ENCODE measurements at places on chromosomes 2 and 18.

- H3K4me1 ChIP-seq, result no peaks in the 10 kb centered on the region
- DNase-seq, result no peak
- no peak overlapping the region for H3K4me3 ChIP-seq
- H3K27ac ChIP-seq, result no peak overlapping the region
- no peaks in the 10 kb centered on the region for H3K36me3 ChIP-seq
Observed at GRCh38 chr2:100944617-100945432, 57.3 kb upstream of the RPL31 start.

- H3K4me1 ChIP-seq, result no peaks in the 10 kb centered on the region
- no peak overlapping the region for H3K27ac ChIP-seq
- DNase-seq, result no peak
- no peaks in the 10 kb centered on the region for H3K27me3 ChIP-seq
- H3K36me3 ChIP-seq, result no peaks in the 10 kb centered on the region
- no peak overlapping the region for H3K4me3 ChIP-seq
Observed at GRCh38 chr2:165401285-165401852, 68.1 kb upstream of the CSRNP3 start.

DNA sequence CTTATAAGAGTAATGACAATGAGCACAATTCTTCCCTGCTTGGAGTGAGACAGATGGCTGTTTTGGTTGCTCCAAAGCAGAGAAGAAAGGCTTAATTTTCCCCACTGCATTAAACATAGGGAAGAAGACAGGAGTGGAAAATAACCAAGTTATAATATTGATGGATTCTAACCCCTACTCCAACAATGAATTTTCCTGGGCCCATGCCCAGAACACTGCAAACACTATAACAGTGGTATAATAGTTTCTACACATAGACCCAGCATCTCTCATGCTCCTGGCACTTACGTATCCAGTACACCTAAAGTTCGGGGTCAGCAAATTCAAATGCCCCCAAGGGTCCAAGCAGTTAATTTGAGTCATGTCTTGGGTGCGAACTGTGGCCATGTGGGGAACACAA is 613.4 kb downstream of the PLCL1 start:
- H3K27me3 ChIP-seq, result no peaks in the 10 kb centered on the region
- no peaks in the 10 kb centered on the region for H3K36me3 ChIP-seq
- DNase-seq, result no peak
- H3K4me3 ChIP-seq, result no peak overlapping the region
- H3K4me1 ChIP-seq, result no peaks in the 10 kb centered on the region

GRCh38 chr2:105907184-105907583 is 162.5 kb downstream of the NCK2 start:
- DNase-seq, result no peak
- no peak overlapping the region for H3K4me3 ChIP-seq
- H3K36me3 ChIP-seq, result no peaks in the 10 kb centered on the region

- H3K27me3 ChIP-seq, result no peaks in the 10 kb centered on the region
- DNase-seq, result no peak
Observed at GRCh38 chr2:205405752-205406151, 276.5 kb upstream of the NRP2 start.

DNA sequence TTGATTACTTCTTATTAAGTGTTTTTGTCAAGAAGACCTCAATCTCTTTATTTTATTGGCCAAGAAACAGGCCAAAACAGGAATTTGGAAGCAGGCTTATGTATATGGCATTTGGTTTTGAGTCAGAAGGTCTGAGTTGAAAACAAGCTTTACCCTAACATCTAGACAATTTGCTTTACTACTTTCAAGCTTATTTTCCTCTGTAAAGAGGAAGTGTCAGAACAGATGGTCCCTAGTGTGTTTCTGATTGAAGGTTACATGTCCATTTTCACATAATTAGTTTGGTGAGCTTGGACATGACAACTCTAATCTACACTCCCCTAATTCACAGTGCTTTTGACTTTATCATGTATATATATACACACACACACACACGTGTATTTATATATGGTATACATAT is 19.8 kb upstream of the MAP4K4 start:
- no peak for DNase-seq
- no peak overlapping the region for H3K4me3 ChIP-seq
- no peak overlapping the region for H3K27ac ChIP-seq
- no peaks in the 10 kb centered on the region for H3K36me3 ChIP-seq
- H3K4me1 ChIP-seq, result no peaks in the 10 kb centered on the region
- no peaks in the 10 kb centered on the region for H3K27me3 ChIP-seq

- H3K4me1 ChIP-seq, result no peaks in the 10 kb centered on the region
- H3K36me3 ChIP-seq, result peaks cover 31% of the 10 kb centered on the region
- DNase-seq, result no peak
- no peak overlapping the region for H3K27ac ChIP-seq
- H3K27me3 ChIP-seq, result no peaks in the 10 kb centered on the region
- H3K4me3 ChIP-seq, result no peak overlapping the region
Observed at GRCh38 chr18:57025540-57025939, 121.3 kb upstream of the BOD1L2 start.

DNA sequence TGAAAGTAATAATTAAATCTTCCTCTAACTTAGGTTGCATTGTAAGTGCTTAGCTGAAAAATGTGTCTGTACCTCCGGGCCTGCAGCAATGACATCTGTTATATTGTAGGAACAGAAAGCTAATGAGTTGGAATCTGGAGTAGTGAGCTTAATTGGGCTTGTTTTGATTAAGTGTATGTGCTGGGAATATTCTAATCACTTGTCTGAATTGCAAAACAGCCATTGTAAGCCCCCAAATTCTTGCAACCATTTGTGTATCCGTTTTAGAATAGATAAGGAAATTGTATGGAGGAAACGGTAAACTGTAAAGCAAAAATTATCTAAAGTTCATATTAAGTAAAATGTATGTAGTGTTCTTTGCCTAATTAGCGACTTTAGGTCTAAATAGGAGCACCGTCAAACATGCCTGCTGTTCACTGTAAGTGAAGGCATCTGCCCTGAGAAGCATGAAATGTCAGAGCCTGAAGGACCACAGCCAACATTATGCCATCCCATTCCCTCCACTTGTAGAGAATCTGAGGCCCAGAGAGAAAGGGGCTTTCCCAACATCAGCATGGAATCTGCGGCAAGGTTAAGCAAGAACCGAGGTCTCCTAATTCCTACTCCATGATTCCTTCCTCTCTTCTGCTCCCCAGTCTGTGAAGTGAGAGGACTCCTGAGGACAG is 466.4 kb downstream of the TDRD15 start:
- no peaks in the 10 kb centered on the region for H3K27me3 ChIP-seq
- DNase-seq, result no peak
- H3K36me3 ChIP-seq, result no peaks in the 10 kb centered on the region
- no peak overlapping the region for H3K4me3 ChIP-seq
- no peak overlapping the region for H3K27ac ChIP-seq

- no peaks in the 10 kb centered on the region for H3K27me3 ChIP-seq
- H3K27ac ChIP-seq, result no peak overlapping the region
- DNase-seq, result no peak
- no peaks in the 10 kb centered on the region for H3K4me1 ChIP-seq
- H3K4me3 ChIP-seq, result no peak overlapping the region
Observed at GRCh38 chr18:25518716-25519053, 166.7 kb upstream of the ZNF521 start.

GRCh38 chr2:70192516-70192915 is 1.7 kb upstream of the C2orf42 start:
- H3K4me3 ChIP-seq, result no peak overlapping the region
- no peaks in the 10 kb centered on the region for H3K4me1 ChIP-seq
- no peak overlapping the region for H3K27ac ChIP-seq
- H3K36me3 ChIP-seq, result no peaks in the 10 kb centered on the region
- no peak for DNase-seq
- no peaks in the 10 kb centered on the region for H3K27me3 ChIP-seq

GRCh38 chr2:6454286-6454990 is 411.3 kb downstream of the CMPK2 start:
- no peaks in the 10 kb centered on the region for H3K36me3 ChIP-seq
- H3K27me3 ChIP-seq, result no peaks in the 10 kb centered on the region
- no peaks in the 10 kb centered on the region for H3K4me1 ChIP-seq
- no peak overlapping the region for H3K4me3 ChIP-seq

DNA sequence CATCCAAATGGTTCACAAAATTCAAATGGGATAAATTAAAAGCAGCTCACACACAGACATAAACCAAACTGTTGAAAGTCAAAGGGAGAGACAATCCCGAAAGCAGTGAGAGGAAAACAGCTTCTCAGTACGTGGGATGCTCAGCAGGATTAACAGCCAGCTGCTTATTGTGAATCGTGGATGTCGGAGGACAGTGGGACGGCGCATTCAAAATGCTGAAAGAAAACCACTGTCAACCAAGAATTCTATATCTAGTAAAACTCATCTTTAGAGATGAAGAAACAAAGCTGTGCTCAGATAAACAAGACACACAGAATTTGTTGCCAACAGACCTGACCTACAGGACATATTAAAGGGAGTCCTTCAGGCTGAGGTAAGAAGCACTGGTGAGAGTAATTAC is 102.9 kb downstream of the NFATC1 start:
- H3K4me1 ChIP-seq, result no peaks in the 10 kb centered on the region
- H3K27me3 ChIP-seq, result no peaks in the 10 kb centered on the region
- no peak for DNase-seq
- peaks cover 19% of the 10 kb centered on the region for H3K36me3 ChIP-seq
- H3K4me3 ChIP-seq, result no peak overlapping the region
